ENCODE measurements at places on chromosomes 11 and 22.

- H3K27me3 ChIP-seq: no peaks in the 10 kb centered on the region
- no peak overlapping the region for H3K4me3 ChIP-seq
- no peak overlapping the region for H3K27ac ChIP-seq
- peaks cover 52% of the 10 kb centered on the region for H3K36me3 ChIP-seq
- DNase-seq: no peak
These were observed 96.9 kb downstream of the MTMR3 start for GRCh38 chr22:29979777-29980321.

- H3K27ac ChIP-seq: no peak overlapping the region
- no peaks in the 10 kb centered on the region for H3K36me3 ChIP-seq
- no peak for DNase-seq
- H3K4me1 ChIP-seq: no peaks in the 10 kb centered on the region
These were observed 22.0 kb upstream of the PATE1 start for GRCh38 chr11:125724125-125724524.

- H3K36me3 ChIP-seq: no peaks in the 10 kb centered on the region
- H3K4me1 ChIP-seq: peaks cover 31% of the 10 kb centered on the region
- no peak overlapping the region for H3K4me3 ChIP-seq
These were observed 3.2 kb downstream of the DEPDC7 start for GRCh38 chr11:33018840-33019239.

DNA sequence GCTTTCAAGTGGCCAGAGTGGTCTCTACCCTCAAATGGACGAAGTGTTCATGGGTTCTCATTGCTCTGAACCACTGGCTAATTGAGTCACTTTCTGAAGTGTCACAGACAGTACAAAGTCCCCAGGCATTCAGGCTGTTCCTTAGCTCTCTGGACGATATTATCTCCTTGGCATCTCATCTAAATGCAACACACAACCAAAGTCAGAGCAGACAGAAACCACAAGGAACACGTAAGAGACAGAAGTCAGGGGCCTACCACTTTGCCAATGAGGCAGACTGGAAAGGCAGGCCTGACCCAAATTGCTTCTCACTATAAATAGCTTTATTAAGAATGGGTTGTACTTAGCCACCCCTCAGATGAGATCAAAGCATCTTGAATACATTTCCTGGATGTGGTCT is 29.0 kb upstream of the LDLRAD3 start:
- no peak overlapping the region for H3K27ac ChIP-seq
- no peaks in the 10 kb centered on the region for H3K27me3 ChIP-seq
- H3K36me3 ChIP-seq: no peaks in the 10 kb centered on the region
- H3K4me3 ChIP-seq: no peak overlapping the region
- peaks cover 9% of the 10 kb centered on the region for H3K4me1 ChIP-seq
- no peak for DNase-seq

DNA sequence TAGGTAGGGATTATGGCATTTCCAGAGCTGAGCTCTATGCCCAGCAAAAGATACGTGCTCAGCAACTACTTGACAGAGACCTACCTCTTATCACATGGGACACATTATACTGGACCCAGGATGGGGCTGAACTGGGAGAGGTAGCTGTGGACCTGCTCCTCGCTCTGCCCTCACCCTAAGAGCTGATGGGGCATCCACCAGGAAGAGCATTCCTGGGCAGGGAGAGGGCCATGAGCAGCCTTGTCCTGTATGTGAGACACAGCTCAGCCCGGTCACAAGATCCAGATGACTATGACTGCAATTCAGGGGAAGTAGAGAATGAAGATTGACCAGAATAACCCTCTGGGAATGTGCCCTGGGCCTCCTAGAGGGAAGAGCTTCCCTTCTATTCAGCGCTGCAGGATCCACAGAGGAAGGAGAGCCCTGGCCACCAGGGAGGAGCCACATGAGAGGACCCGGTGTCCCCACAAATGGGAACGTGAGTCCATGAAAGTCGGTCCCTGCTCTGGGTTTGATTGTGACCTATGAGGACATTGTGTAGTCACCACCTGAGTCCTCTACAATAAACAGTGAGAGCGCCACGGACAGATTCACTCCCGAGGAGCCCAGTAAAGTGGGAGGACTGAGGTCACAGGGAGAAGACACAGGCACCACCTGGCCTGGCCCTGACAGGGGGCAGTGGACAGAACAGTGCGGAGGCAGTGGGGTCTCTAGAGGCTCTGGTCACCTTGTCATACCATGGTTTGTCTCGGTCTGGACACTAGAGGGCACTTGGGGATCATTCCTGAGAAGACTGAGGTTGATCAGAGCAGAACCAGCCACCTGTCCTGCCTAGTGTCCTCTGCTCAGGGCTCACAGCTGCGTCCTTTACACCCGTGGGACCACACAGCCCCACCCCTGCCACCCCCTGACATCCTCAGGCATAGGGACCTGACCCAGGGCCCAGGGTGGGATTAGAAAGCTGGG is 99.5 kb downstream of the ZNF280B start:
- DNase-seq: peak; percentile 20
- H3K4me1 ChIP-seq: no peaks in the 10 kb centered on the region
- H3K27me3 ChIP-seq: no peaks in the 10 kb centered on the region

- H3K27ac ChIP-seq: no peak overlapping the region
- no peaks in the 10 kb centered on the region for H3K27me3 ChIP-seq
- H3K4me1 ChIP-seq: peaks cover 30% of the 10 kb centered on the region
- no peak for DNase-seq
- H3K4me3 ChIP-seq: no peak overlapping the region
- H3K36me3 ChIP-seq: no peaks in the 10 kb centered on the region
These were observed 164.1 kb upstream of the NCAM1 start for GRCh38 chr11:112797092-112797491.

DNA sequence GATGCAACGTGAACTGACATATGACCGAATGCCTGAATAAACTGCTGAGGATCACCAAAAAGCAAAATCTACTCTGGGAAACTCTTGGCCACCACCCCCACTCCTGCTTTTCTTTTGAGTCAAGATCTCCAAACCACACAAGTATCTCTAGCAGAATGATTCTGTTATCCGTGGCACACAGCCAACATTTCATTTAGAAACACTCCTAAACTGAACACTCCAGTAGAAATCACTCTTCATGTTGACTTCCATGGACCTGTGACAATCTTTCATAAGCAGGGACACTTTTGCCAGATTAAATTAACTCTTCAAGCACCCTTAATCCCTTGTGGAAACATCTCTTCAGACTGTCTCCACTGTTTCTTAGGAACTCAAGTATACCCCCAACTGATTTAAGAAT is 44.4 kb downstream of the VSIG10L2 start:
- H3K4me3 ChIP-seq: no peak overlapping the region
- no peak overlapping the region for H3K27ac ChIP-seq
- H3K27me3 ChIP-seq: no peaks in the 10 kb centered on the region
- peak; percentile 78 for DNase-seq
- no peaks in the 10 kb centered on the region for H3K4me1 ChIP-seq

DNA sequence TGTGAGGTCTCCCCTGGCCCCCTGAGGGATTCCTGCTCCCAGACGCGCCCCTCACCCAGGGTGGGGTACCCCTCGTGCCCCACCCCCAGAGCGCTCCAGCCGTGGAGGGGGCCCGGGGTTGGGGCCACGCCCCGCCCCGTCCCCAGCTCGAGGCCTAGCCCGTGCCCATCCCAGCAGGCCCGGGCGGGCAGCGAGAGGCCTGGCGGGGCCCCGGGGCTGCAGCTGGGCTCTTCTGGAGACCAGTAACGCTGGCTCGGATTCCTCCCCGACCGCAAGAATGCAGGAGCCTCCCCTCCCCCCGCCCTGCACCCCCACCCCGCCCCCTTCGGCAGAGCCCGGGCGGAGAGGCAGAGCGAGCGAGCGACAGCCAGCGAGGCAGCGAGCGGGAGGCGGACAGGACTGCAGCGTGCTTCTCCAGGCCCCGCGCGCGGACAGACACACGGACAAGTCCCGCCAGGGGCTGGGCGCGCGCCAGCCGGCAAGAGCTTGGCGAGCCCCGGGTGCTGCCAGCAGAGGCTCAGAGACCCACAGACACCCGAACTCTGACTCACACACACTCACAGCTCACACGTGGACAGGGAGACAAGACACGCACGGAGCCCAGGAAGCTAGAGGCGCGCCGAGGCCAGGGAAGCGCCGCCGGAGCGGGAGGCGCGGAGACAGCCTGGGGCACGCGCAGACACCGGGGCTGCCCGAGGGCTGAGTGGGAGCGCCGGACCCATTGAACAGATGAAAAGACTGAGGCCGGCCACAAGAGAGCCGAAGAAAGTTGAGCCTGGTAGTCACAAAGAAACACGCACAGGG is 15.2 kb downstream of the BCL9L start:
- peak; percentile 63 for DNase-seq
- H3K27me3 ChIP-seq: no peaks in the 10 kb centered on the region
- H3K27ac ChIP-seq: peak overlapping the region; percentile 89
- H3K4me3 ChIP-seq: peak overlapping the region; percentile 45
- no peaks in the 10 kb centered on the region for H3K36me3 ChIP-seq

- H3K4me1 ChIP-seq: peaks cover 15% of the 10 kb centered on the region
- H3K27ac ChIP-seq: no peak overlapping the region
- no peaks in the 10 kb centered on the region for H3K36me3 ChIP-seq
- DNase-seq: no peak
- H3K4me3 ChIP-seq: no peak overlapping the region
These were observed 5.6 kb upstream of the KIAA0930 start for GRCh38 chr22:45246060-45246985.

GRCh38 chr11:94046796-94047195 is 25.6 kb downstream of the HEPHL1 start:
- DNase-seq: no peak
- H3K27ac ChIP-seq: no peak overlapping the region
- H3K27me3 ChIP-seq: no peaks in the 10 kb centered on the region
- H3K4me3 ChIP-seq: no peak overlapping the region

- no peak overlapping the region for H3K4me3 ChIP-seq
- H3K27ac ChIP-seq: no peak overlapping the region
- H3K27me3 ChIP-seq: no peaks in the 10 kb centered on the region
- no peaks in the 10 kb centered on the region for H3K4me1 ChIP-seq
These were observed 3.1 kb downstream of the ALX4 start for GRCh38 chr11:44306918-44307244.

DNA sequence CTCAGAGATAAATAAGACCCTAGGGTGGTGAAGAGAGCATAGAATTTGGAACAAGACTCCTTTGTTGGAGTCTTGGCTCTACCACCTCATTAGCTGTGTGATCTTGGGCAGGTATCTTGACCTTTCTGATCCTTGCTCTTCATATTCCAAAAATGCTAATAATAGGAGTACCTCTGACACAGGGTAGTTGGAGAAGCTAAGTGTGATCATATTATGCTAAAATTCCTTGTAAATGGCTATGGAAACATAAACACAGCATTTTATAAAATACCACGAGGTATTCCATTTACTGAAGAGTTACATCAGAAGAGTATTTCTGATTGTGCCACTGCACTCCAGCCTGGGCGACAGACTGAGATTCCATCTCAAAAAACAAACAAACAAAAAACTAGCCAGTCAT is 9.4 kb downstream of the PTPRJ start:
- no peaks in the 10 kb centered on the region for H3K36me3 ChIP-seq
- no peak for DNase-seq
- no peaks in the 10 kb centered on the region for H3K4me1 ChIP-seq
- no peak overlapping the region for H3K4me3 ChIP-seq
